ENCODE measurements at places on chromosomes 13 and 19.

GRCh38 chr13:106052200-106052767, 483.2 kb downstream of the EFNB2 start:
- no peak for DNase-seq

GRCh38 chr13:39676315-39676876, 20.9 kb downstream of the COG6 start:
- DNase-seq, result peak; percentile 2

DNA sequence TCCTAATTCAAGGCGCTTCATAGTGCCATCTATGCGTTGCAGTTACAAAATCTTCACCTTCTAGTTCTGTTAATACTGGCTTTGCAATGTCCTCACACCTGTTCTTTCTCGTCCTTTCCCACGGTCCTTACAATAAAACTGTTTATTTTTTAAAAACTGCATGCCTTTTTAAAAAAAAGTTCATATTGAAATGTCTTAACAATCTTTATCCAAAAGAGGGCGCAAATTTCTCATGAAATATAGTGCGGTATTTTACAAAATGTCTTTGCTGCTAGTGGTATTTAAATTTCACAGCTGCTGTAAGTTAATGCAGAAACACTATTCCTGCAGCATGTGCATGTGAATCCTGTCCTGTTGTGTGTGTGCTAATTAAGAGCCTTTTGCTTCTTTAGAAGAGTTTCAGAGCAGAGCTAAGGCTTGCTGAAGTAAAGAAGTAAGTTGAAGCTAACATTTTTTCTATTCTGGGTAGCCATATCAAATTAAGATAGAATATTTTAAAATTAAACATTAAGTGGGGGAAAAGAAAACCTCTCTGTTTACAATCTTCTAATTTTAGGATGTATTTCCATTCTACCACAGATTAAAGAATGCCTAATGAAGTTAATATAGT, 15.8 kb upstream of the CLDN10 start:
- DNase-seq, result no peak

- DNase-seq, result no peak
Measured at GRCh38 chr19:9342610-9343304, 18.8 kb downstream of the ZNF559 start.

DNA sequence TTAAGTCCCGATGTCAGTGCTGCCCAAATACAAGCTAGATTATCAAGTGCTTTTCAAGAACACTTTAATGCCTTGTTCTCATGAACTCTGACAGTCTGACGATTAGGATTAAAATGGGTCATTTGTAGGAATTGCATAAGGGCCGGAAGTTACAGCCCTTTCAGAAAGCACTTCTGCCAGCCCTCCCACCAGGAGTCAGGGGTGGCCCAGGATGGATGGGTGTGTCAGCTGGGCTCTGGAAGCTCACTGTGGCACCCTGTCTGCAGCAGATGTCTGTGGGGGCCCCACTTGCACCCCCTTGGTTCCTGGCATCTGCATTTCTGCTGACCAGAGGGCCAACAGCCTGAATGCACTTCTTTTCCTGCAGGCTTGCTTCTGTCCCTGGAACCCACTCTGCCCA, 712.7 kb downstream of the UQCRFS1 start:
- no peak for DNase-seq

DNA sequence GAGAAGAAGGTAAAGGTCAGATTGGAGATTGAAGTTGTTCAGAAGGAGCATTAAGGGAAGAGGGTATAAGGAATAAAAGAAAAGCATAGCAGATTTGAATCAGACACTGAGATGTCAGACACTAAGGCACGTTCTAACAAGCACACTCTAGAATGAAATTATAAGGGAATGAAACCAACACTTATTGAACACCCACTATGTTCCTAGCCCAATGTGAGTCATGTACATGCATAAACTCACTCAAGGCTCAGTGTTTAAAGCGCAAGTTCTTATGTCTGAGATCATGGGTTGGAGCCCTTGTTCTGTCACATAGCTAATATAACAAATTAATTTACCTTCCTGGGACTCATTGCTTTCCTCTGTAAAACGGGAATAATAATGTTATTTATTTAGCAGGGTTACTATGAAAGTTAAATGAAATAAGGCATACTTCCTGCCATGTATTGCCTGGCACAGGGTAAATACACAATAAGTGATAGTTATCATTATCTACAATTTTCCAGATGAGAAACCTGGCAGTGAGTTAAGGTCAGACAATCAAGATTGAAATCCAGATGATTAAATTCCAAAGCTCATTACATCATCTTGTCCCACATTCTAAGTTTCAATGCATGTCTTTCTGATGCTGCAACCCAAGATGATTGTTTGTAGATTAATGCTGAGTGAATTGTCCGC, 68.3 kb upstream of the DACH1 start:
- DNase-seq, result no peak

DNA sequence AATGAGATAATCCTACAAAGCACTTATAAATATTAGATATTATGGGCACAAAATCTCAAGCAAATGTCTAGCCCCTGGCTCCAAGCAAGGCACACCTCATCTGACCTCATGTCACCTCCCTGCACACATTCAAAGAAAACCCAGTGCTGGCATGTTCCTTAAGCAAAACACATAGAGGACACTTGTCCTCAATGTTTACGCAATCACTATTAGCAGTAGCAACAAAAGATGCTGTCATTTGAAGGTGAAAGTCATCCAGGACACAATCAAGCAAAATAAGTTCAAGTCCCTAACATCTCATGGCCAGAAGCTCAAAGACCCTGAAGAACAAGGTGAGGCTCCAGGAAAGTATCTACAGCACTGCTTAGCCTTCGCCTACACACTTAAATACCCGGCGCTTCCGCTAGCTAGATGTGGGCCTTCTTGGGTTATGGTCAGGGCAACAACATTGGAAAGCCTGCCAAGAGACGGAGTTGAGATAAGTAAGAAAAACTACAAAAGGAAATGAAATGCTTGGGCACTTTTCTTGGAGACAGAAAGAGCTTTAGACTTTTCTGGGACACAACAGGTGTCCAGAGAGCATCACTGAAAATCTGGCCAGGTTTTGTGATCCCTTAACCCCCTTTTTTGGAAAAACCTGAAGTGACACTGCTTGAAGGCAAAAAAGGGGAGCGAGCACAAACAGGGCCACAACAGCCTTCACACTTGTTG, 85.7 kb downstream of the FOXO1 start:
- no peak for DNase-seq

DNA sequence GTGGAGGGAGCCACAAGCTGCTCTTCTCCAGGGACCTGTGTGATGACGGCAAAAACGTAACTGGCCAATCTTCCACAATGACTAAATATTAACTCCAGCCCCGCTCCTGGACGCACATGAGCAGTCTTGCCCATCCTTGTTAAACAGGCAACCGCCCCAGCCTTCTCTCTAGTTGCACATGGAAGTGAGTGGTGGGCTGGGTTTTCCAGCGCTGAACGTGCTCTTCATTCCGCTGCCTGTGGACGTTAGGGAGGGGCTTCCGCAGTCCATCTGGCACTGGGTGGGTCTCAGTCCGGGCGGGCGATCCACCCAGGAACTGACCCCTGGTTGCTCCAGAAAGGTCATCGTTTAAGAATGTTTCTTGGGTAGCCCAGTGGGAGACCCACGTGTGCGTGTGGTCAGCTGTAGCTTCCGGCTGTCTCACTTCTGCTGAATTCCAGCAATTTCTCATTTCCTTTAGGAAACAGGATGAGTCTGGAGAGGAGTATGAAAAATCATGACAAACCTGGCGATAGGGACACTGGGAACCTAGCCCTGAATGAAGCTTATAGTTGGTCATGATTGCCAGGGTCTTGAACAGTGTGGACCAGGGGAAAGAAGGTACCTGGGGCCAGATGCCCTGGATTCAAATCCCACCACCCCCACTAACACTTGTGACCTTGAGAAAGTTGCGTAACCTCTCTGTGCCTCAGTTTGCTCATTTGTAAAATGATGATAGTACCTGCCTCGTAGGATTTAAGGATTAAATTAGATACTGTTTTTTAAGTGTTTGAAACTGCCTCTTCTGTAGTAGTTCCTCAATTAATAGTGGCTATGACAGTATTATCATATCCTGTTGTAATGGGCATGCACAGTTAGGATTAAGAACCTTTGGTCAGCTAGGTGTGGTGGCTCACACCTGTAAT, 92.6 kb downstream of the SIPA1L3 start:
- no peak for DNase-seq

GRCh38 chr19:37948362-37948761, 41.4 kb downstream of the SIPA1L3 start:
- DNase-seq, result no peak

- no peak for DNase-seq
Measured at GRCh38 chr13:24709186-24709913, 29.1 kb downstream of the ATP12A start.

GRCh38 chr13:106529415-106530170, 5.9 kb downstream of the EFNB2 start:
- DNase-seq, result no peak

- DNase-seq, result peak; percentile 88
Measured at GRCh38 chr19:28396287-28396831, 816.6 kb downstream of the UQCRFS1 start.

GRCh38 chr13:44713788-44714469, 137.8 kb upstream of the TSC22D1 start:
- no peak for DNase-seq

GRCh38 chr19:34555447-34555846, 73.9 kb downstream of the WTIP start:
- DNase-seq, result peak; percentile 16

DNA sequence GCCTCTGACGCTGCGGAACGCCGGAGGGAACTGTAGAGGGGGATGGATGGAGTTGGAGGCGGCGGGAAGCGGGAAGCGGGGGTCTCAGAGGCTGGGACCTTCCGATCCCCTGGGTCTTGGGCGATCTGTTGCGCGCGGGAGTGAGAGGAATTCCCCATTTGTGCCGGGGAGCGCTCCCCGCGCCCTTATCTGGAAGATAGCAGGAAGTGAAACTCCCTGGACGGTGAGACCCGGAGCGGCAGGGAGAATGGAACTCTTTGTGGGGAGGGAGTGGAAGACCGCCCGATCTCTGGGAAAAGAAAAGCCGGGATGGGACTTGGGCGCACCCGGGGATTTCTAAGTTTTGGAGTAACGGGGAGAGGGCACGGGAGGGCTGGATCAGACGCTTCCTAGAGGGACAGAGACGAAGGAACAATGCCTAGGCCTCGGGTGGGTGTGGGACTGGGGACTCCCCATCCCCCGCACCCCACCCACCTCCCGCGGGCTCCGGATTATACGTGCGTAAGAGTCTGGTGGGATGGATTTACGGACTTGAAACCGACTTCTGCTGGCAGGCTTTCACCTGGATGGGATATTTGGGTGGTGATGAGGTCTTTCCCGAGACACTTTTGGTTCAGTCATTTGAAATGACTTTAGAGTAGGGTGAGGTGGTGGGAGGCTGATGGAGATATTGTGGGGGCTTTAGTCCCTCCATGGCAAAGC, 495 bp downstream of the LSR start:
- DNase-seq, result no peak

DNA sequence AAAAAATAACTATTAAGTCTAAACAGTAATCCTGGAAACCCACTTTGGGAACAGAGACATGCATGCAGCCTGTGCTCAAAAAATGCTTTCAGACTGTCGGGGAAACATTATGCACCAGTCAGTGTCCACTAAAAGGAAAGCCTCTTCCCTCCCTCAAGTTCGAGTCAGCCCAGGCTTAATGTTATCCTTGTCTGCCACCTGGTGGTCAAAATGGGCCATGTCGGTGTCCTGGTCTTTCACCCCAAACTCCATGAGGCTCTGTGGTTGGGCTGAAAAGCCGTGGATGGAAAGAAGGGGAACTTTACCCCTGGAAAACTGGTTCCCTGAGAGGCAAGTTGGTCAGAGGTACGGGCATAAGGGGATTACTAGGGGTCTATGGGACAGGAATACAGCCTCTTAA, 88.4 kb upstream of the ZNF492 start:
- DNase-seq, result no peak

- no peak for DNase-seq
Measured at GRCh38 chr13:76349700-76350099, 536.5 kb downstream of the KCTD12 start.

- no peak for DNase-seq
Measured at GRCh38 chr19:15253513-15253912, 21.3 kb upstream of the EPHX3 start.

DNA sequence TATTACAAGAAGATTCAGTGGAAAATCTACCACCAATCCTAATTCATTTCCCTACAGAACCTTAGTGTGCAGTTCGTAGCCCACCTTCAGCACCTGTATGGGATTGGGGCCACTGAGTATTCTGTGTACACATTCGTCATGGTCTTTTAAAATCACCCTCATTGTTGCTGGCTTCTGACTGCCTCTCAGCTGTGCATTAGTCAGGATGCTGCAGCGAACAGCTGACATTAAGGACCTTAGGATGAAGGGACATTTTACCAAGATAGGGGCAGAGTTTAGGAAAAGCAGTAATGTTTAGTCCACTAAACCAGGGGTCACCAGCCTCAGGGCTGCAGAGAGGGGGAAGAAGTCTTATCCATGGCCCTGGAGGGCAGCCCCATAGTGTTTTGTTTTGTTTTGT, 176.5 kb downstream of the COL4A1 start:
- DNase-seq, result no peak

GRCh38 chr13:95067303-95067702, 233.9 kb downstream of the ABCC4 start:
- no peak for DNase-seq

- DNase-seq, result peak; percentile 38
Measured at GRCh38 chr13:50448535-50448998, 394.9 kb downstream of the DLEU7 start.

DNA sequence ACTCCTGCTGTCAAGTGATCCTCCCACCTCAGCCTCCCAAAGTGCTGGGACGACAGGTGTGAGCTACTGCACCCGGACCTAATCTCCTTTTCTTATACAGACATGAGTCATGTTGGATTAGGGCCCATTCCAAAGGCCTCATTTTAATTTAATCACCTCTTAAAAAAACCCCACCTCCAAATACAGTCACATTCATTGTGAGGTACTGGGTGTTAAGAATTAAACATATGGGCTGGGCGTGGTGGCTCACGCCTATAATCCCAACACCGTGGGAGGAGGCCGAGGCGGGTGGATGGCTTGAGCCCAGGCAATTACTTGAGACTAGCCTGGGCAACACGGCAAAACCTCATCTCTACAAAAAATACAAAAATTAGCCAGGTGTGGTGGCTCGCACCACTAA, 46.6 kb downstream of the PIN1 start:
- DNase-seq, result no peak

DNA sequence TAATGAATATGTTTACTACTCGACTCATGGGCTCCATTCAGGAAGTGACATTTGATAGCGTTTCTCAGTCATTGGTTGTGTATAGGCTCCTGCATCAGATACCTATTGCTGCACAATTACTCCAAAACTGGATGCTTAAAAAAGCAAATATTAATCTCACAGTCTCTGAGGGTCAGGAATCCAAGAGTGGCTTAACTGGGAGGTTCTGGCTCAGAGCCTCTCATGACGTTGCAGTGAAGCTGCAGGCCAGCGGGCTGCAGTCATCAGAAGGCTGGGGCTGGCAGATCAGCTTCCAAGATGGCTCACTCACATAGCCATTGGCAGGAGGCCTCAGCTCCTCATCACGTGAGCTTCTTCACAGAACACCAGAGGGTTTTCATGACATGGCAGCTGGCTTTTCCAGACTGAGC, 525.1 kb upstream of the NBEA start:
- DNase-seq, result peak; percentile 60

- DNase-seq, result no peak
Measured at GRCh38 chr13:77386046-77386445, 59.2 kb upstream of the MYCBP2 start.

GRCh38 chr19:472005-472858, 11.4 kb upstream of the SHC2 start:
- no peak for DNase-seq

Measured in NCI-H2029 (cell line).